ENCODE measurements at places on chromosomes 3 and 15. TPM values are rescaled to one million over a fixed set of nuclear protein-coding genes. Genes with fewer than 3 reads are reported as not detected.

GRCh38 chr3:37295925-37296324 lies 121.5 kb upstream of the LRRFIP2 start:
- DNase-seq = no peak

CLDN16 gene
- total RNA-seq = not detected

WNT7A gene
- not detected for total RNA-seq

HIGD2B gene
- total RNA-seq = not detected

- DNase-seq = no peak
These were observed 17.6 kb downstream of the CD200R1L start for GRCh38 chr3:112829046-112829445.

GRCh38 chr3:108064293-108064887 lies 26.4 kb downstream of the CD47 start:
- no peak for DNase-seq

DNA sequence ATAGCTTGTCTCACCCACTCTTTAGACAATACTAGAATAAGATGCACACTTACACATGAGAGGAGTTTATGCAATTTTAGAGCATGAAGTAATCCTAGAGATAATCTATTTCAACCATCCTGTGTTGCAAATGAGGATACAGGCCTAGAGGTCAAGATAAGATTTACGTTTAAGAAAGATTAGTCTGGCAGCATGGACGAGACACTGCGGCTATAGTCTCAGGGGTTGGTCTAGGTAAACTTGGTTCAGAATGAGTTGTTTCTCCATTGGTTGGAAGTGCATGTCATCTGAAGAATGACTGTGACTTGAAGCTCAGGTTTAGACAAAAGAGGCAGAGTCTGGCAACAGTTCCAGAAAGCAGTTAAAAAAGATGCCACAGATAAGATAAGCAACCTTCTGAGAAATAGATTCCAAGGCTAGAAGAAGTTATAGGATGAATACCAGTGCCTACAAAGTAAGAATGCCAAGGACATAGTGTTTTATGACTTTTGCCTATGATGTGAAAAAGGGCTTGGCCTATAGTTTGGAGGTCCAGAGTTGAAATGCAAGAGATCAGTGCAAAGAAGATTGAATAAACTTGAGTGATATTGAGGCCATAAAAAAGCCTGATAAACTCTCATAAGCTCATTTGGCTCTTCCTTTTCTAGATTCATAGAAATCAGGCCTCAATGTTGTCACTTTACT lies 631.0 kb downstream of the SQOR start:
- no peak for DNase-seq

GRCh38 chr3:161474741-161475140 lies 21.9 kb upstream of the OTOL1 start:
- DNase-seq = no peak

Data from left ventricle myocardium inferior (tissue), 1 donor.